AG04450 (cell line): ENCODE measurements at places on chromosomes 12 and 14. TPM values are rescaled to one million over a fixed set of nuclear protein-coding genes. Genes with fewer than 3 reads are reported as not detected.

The GPR68 gene
- polyA plus RNA-seq = 0.83 and 1.4 TPM in 2 replicates

The KLHL28 gene
- polyA plus RNA-seq = 4.8 and 5.9 TPM in 2 replicates

The ACVR1B gene
- polyA plus RNA-seq = 16.4 and 16.6 TPM in 2 replicates

The GZMB gene
- not detected in 2 replicates for polyA plus RNA-seq

The MARS1 gene
- polyA plus RNA-seq = 236 and 252 TPM in 2 replicates

The WNK1 gene
- 38.0 and 52.4 TPM in 2 replicates for polyA plus RNA-seq

The AQP2 gene
- not detected in 2 replicates for polyA plus RNA-seq

The RIMBP2 gene
- not detected in 2 replicates for polyA plus RNA-seq

The DTD2 gene
- polyA plus RNA-seq = 16.6 and 18.8 TPM in 2 replicates

The AKAP3 gene
- polyA plus RNA-seq = 0.29 and 0.73 TPM in 2 replicates

The BCL2L14 gene
- polyA plus RNA-seq = not detected in 2 replicates

The MYBPC1 gene
- not detected in 2 replicates for polyA plus RNA-seq

The MMP19 gene
- polyA plus RNA-seq = 43.8 and 46.3 TPM in 2 replicates

The KLRB1 gene
- not detected in 2 replicates for polyA plus RNA-seq

The PRPH gene
- polyA plus RNA-seq = not detected in 2 replicates

The SLC25A47 gene
- polyA plus RNA-seq = not detected in 2 replicates
